ENCODE measurements at places on chromosomes 1 and 21.

DNA sequence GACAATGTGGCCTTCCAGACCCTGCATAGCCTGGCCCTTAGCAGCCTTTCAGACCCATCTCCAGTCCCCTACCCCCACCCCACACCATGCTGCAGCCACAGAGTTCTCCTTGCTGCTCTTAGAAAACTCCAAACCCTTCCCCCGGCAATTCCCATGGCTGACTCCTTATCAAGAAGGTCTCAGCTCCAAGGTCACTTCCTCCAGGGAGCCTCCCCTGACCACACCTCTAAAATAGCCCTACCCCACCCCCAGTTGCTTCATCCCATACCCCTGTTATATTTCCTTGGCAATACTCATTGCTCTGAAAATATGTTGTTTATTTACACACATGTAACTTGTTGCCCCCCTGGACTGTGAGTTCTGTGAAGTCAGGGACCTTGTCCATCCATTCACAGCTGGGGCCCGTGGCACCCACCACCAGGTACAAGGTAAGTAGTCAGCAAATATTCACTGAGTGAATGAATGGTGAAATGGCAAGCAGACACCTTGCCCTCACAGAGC lies 4.3 kb upstream of the ADGRB2 start:
- no peak for DNase-seq

GRCh38 chr1:227191607-227192006 lies 126.7 kb downstream of the CDC42BPA start:
- DNase-seq = no peak

DNA sequence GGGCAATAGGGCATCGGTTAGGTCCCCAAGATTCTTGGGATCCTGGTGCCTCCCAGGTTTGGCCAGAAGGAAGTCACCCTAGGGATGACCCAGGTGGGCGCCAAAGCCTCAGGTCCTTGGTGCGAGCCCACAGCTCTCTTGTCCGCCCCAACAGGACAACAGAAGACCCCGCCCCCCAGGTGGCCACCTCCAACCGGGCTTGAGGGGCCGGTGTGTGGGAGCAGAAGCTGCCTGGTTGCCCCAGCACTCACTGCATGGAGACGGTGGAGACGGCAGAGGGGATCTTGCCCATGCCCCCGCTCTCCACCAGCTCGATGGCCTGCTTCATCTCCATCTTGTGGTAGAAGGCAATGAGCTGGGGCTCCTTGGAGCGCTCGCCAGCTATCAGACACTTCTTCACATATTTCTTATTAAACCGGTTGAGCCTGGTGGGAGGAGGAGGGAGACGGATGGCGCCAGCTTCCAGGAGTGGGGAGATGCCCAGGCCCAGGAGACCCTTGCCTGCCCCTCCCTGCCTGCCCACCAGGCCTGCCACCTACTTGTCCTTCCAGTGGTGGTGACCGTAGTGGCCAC lies 52.7 kb downstream of the SLC9A1 start:
- DNase-seq = no peak

DNA sequence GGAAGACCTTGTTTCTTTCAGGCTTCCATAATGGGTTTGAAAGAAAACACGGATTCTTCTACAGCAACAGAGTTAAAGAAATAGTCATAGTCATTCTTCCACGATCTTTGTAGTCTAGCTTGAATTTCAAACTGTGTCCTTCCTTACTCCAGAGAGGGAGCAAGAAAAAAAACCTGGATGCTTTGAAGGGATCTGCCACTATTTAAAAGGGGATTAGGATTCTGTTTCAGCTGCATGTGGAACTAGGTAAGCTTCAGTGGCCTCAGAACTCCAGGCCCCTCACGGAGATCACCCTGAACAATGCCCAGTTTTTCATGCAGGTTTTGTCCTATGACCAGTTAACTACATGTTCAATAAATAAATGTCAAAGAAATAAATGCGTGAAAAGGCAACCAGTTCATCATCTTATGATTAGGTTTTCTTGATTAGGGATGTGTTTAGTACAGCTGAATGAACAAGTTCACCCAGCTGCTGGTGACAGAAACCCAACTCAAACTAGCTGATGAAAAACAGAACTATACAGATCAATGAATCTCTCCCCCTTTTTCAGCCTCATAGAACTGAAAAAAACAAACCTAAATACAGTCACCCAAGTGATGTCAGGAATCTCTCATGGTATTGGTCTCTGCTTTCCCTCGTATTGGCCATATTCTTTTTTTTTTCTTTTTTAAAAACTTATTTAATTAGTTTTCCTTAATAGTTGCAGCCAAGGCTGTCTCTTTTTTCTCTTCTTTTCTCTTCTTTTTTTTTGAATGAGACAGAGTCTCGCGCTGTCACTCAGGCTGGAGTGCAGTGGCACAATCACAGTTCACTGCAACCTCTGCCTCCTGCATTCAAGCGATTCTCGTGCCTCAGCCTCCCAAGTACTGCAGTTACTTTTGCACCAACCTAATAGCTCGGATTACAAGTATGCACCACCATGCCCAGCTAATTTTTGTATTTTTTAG lies 14.6 kb upstream of the MPZL1 start:
- DNase-seq = no peak

DNA sequence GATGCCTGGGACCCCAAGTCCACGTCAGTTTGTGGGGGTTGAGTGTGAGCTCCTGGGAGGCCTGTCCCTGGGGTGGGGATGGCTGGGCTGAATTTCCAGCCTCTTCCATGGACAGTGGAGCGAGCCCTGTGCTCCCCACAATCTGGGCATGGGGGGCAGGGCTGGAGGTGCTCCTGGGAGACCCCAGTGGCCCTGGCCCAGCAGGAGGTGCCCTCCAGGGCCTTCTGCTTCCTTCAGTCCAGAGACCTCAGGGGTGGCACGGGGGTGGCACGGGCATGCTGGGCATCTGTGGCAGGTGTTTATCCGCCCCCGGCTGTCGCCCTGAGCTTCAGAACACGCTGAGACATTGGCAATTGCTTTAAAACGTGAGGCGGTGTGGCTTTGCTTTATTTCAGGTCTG lies 40.9 kb downstream of the MORN1 start:
- no peak for DNase-seq

GRCh38 chr1:61093525-61094137 lies 11.3 kb downstream of the NFIA start:
- DNase-seq = no peak

DNA sequence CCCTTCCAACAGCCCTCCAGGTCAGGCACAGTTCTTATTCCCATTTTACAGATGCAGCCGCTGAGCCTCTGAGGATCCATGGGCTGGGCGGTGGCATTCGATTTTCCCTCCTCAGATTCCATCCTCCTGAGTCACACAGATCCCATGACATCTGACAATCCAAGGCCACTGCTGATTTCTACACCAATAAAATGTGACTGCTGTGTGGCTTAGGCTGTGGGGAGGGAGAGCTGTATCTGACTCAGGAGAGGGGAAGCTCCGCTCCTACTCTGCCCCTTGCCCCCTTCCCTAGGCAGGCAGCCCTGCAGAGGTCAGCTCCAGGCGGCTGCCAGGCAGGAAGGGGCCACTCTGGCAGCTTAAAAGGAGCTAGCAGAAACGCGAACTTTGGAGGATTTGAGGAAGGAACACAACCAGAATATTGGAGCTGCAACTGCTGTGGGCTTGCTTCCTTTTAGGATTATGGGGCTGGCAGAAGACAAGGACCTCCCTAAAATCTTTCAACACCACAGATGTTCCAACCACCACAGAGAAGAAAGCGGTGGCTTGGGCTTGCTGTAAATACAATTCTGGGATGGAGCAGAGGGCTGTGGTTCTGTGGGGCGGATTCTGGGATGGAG lies 50.0 kb downstream of the MRPL37 start:
- DNase-seq = no peak

DNA sequence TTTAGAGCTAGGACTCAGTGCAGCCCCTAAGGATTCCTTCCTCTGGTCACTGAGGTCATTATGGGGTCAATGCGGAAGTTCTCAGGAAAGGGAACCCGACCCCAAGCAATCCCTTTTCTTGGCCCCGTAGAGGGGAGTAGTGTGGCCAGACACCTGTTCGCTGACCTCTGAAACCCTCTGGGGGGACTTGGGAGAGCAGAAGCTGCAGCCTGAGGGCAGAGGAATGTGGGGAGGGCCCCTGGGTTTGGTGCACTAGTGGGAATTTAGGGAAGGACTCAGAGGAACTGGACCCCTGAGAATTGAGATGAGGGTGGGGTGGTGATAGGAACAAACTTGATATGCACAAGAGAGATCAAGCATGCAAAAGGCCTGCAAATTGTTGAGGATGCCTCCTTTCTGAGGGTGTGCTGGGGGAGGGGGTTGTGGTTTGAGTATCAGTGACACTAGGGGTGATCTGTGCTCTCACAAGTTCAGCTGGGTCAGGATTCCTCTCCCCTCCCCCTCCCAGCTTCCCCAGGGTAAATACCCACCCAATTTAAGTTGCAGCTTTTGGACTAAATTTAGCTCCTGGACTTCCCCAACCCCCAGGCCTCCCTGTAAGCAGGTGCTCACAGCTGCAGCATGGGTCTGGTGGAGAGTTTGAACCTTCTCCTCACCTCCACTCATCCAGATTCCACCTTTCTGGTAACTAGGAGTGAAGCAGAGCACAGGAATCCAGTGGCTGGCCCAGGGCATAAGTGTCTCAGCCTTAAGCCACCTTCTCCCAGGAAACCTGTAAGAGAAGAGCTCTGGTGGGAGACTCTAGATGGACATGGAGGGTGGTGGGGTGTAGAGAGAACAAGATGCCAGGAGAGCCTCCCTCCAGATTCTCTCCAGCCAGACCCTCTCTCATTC lies 13.5 kb downstream of the ADAMTSL4 start:
- DNase-seq = peak; percentile 46

DNA sequence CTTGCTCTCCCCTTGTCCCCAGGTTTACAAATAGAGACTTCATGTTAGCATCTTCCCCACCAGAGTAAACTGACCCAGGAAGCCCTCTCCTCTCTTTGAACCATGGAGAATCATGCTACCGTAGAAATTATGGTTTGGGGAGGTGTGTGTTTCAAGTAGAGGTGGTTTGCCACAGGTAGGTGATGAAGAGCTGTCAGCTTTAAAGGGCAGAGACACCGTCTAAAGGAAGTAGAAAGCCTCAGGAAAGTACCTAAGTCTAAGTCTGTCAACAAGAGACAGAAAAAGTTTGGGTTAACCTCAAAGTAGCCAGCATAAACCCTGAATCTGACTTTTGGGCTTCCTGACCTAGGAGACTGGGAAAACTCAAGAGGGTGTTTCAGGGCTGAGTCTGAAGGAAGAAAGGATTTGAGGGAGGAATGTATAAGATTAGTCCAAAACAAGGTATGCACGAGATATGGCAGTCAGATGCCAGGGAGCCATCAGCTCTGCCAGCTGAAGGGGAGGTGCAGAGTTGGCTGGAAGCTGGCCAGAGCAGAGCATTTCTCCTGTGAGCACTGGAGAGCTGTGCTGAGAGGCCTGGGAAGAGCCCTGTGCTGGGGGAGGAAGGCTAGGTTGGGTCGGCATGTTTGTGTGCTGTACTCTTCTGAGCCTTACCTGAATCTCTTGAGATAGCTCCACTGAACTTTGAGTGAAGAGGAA lies 14.3 kb downstream of the ADAMTSL4 start:
- no peak for DNase-seq

- no peak for DNase-seq
These were observed 262.6 kb upstream of the SGIP1 start for GRCh38 chr1:66271216-66271903.

- DNase-seq = no peak
These were observed 12.6 kb downstream of the KRTAP10-1 start for GRCh38 chr21:44527156-44527982.

DNA sequence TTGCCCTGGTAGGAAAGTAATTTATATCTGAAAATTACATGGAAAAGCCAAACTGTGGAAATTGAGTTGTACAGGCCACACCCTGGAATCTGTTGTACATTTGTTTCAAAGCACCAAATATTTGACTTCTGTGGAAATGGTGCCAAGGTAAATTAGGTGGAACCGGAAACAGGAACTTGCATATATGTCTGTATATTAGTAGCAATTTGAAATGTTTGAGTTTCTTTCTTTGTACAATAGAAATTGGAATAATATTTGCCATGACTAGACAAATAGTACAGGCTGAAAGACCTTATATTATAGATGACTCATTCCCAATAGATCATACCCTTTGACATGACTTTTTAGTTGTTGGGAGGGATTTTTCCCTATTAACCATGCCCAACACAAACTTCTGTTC lies 10.5 kb upstream of the TAF1A start:
- DNase-seq = no peak

DNA sequence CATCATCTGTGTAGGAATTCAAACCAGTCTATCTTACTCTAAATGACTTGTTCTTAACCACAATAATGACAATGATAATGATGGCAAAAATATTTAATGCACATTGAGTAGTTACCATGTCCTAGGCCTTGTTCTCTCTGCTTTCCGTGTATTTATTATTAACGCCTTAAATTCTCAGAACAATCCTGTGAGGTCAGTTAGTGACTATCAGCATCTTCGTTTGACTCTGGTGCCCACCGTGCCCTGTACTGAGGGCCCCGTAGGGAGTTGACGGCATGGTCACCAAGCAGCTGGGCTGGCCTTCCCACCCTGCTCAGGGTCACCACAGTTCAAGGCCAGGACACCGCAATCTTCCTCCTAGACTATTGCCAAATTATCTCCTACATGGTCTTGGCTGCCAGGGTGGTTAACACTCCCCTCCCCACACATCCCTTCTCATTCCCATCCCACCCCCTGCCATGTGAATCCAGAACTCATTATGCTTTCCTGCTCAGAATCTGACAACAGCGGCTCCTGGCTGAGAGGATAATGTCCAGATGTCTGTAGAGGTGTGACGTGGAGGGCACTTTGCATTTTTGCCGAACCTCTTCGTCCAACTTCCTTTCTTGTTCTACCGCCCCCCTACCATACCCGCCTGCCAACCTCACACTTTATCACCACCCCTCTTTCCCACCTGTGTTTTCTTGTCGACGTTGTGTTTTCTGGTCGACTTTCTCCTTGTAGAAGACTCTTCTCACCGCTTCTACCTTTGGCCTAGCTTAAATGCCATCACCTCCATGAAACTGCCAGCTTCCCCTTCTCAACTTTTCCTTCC lies 33.4 kb downstream of the IGFN1 start:
- no peak for DNase-seq

DNA sequence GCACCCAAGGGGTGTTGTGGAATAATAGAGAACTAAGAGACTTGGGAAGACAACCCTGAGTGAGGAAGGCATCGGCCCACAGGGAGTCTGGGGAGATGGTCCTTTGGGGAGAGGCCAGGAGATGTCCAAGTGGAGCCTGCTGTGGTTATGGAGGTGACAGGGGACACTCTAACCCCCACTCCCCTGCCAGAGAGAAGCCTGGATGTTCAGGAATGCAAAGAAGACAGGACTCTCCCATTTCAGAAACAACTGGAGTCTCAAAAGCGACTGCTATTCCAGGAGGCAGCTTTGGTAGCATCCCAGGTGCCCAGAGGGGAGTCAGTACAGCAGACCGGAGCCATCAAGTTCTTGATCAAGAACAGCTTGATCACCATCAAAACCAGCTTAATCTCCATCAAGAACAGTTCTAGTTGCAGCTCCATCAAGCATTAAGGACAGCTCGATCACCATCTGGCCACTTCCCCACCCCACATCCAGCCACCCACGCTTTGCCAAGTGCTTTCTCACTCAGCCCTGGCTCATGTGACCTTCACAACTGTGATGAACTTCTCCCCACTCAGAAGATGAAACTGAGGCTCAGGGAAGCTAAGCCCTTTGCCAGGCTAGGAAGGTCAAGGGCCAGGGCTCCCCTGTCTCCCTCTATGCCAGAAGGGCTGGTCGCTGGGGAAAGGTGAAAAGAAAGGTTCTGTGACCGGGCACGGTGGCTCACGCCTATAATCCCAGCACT lies 743 bp downstream of the CD52 start:
- no peak for DNase-seq

- DNase-seq = no peak
These were observed 20.2 kb upstream of the ZNF436 start for GRCh38 chr1:23389837-23390321.

GRCh38 chr1:179095377-179095776 lies 13.5 kb downstream of the TOR3A start:
- no peak for DNase-seq

Measured in effector memory CD4-positive, alpha-beta T cell (primary cell).